ENCODE measurements at places on chromosomes 13 and 19.

DNA sequence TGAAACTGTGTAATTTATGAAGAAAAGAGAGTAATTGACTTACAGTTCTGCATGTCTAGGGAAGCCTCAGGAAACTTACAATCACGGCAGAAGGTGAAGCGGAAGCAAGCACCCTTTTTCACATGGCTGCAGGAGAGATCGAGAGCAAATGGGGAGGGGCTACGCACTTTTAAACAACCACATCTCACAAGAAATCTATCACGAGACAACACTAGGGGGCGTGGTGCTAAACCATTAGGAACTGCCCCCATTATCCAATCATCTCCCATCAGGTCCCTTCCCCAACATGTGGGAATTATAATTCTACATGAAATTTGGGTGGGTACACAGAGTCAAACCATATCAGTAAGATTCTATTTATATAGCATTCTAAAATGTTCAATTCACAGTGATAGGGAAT, 114.8 kb upstream of the TRPC4 start:
- no peak overlapping the region for H3K4me3 ChIP-seq
- no peaks in the 10 kb centered on the region for H3K27me3 ChIP-seq
- H3K36me3 ChIP-seq = no peaks in the 10 kb centered on the region

GRCh38 chr13:44053208-44053607, 173.5 kb downstream of the LACC1 start:
- peaks cover 2% of the 10 kb centered on the region for H3K4me1 ChIP-seq
- DNase-seq = no peak
- H3K4me3 ChIP-seq = no peak overlapping the region
- no peak overlapping the region for H3K27ac ChIP-seq
- H3K36me3 ChIP-seq = no peaks in the 10 kb centered on the region

GRCh38 chr13:89790696-89791095, 1556.8 kb upstream of the MIR17HG start:
- H3K4me3 ChIP-seq = no peak overlapping the region
- no peaks in the 10 kb centered on the region for H3K36me3 ChIP-seq
- no peaks in the 10 kb centered on the region for H3K27me3 ChIP-seq
- no peak for DNase-seq

- no peak overlapping the region for H3K27ac ChIP-seq
- H3K27me3 ChIP-seq = no peaks in the 10 kb centered on the region
- H3K4me3 ChIP-seq = no peak overlapping the region
- no peaks in the 10 kb centered on the region for H3K4me1 ChIP-seq
These were observed 48.5 kb downstream of the GNG7 start for GRCh38 chr19:2653710-2654707.

DNA sequence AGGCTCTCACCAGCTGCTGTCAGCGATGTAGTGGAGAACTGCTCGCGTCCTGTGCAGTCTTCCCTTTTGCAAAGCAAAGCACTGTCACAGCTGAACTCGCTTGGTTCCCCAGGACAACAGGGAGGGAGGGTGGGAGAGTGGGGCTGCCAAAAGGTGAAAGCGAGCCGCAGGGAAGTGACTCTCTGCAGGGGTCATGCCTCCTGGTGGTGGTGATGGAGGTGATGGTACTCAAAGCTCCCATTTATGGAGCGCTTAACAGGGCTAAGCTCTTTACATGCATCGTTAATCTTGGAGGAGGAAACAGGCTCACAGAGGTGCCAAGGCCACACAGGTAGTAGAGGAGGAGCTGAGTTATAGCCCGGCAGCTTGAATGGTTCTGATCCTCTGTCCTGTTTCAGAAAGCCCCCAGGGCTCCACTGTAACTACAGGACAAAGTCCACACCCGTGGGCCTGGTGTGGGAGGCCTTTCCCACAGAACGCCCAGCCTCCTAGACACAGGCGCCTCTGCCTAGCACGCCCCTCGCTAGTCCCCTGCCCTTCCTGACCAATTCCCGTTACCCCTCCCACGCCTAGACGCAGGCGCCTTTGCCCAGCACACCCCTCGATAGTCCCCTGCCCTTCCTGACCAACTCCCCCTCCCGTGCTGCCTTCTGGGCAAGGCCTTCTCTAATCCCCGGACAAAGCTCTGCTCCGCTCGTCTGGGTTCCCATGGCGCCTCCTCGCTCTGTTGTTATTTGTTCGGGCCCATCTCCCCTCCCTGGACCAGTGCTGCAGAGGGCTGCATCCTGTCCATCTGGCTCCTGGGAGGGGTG, 10.7 kb downstream of the PPP1R37 start:
- no peaks in the 10 kb centered on the region for H3K36me3 ChIP-seq
- H3K27me3 ChIP-seq = no peaks in the 10 kb centered on the region
- H3K27ac ChIP-seq = peak overlapping the region; percentile 82
- DNase-seq = no peak
- peak overlapping the region; percentile 74 for H3K4me3 ChIP-seq

DNA sequence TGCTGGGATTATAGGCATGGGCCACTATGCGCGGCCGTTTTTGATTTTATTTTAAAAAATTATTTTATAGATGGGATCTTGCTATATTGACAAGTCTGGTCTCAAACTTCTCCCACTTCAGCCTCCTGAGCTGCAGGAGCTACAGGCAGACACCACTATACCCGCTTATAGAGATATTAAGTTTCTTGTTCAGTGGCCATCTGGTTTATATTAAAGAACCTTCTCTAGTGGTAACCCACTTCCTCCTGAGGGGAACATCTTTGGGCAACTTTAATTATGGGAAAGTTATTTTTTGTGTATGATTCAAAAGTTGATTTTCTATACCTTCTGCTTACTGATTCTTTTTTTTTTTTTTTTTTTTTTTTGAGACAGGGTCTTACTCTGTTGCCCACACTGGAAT, 172.7 kb downstream of the KLF5 start:
- DNase-seq = no peak
- no peaks in the 10 kb centered on the region for H3K36me3 ChIP-seq
- no peak overlapping the region for H3K4me3 ChIP-seq
- peaks cover 2% of the 10 kb centered on the region for H3K27me3 ChIP-seq
- peaks cover 46% of the 10 kb centered on the region for H3K4me1 ChIP-seq

DNA sequence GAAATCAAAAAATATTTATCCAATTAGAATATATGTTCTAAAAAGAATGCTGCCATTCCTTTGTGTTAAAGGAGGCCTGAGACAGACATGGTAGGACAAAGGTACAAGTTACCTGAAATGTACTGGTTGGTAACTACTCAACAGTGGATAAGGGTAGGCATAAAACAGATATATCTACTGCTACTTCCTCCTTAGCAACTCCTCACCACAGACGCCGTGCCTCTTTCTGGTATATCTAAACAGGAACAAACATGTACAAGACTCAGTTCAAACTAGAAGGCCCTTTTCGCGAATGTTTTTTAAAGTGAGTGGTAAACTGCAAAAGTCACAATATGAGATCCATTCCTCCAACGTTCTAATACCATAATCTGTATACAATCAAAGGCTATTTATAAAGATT, 86.9 kb downstream of the TBC1D4 start:
- H3K36me3 ChIP-seq = peaks cover 5% of the 10 kb centered on the region
- H3K27me3 ChIP-seq = no peaks in the 10 kb centered on the region
- DNase-seq = no peak
- H3K4me3 ChIP-seq = no peak overlapping the region

DNA sequence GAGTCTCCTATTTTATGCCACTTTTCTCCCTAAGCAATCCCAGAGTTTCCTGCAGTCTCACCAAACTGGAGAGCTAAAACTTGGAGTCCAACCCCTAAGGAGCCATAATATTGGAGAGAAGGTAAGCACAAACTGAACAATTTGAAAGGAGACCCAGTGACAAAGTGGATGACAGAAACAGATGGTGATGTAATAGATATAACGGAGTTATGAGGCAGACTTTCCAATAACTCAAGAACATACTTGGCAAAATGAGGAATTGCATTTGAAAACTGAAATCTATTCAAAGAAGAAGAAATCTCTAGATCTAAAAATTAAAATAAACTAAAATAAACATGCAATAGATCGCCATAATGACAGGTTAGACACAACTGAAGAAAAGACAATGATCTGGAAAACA, 200.9 kb upstream of the MIR17HG start:
- H3K27ac ChIP-seq = no peak overlapping the region
- DNase-seq = no peak
- H3K27me3 ChIP-seq = peaks cover 6% of the 10 kb centered on the region
- H3K4me1 ChIP-seq = no peaks in the 10 kb centered on the region
- H3K4me3 ChIP-seq = no peak overlapping the region
- H3K36me3 ChIP-seq = no peaks in the 10 kb centered on the region

DNA sequence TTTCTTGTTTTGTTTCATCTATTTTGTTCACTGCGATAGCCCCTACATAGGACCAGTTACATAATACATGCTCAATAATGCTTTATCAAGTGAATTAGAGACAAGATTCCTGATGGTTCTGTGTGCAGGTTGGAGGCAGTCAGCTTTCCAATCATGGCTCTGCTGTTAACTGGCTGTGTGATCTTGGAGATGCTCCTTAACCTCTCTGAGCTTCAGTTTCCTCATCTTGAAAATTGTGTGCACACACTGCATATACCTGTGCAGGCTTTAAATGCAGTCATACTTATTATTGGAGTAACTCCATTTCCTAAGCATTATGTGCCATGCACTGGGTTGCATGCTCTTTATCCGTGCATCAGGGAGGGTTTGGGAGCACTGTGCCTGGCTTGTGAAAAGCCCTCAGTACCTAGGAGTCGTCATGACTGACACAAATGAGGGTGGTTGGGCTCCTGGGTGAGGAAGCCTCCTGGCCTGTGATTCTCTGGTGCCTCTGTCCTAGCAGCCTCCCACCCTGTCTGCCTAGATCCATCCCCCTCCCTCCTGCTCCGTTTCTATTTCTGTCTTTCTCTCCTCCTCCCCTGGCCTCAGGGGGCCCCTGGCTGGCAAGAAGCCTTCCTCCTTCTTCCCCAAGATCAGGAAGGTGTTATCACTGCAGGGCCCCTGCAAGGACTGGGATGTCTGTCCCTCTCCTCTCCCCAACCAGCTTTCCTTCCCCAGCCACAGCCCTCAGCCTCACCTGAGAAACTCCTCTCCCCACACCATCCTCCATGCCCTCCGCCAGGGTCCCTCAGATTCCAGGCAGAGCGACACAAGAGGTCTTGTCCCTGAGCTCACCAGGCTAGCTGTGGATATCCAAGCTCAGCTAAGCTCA, 8.7 kb downstream of the IFNL1 start:
- no peaks in the 10 kb centered on the region for H3K27me3 ChIP-seq
- no peaks in the 10 kb centered on the region for H3K36me3 ChIP-seq
- no peak for DNase-seq
- H3K4me3 ChIP-seq = no peak overlapping the region
- peaks cover 10% of the 10 kb centered on the region for H3K4me1 ChIP-seq

- H3K27ac ChIP-seq = no peak overlapping the region
- peaks cover 3% of the 10 kb centered on the region for H3K4me1 ChIP-seq
- H3K36me3 ChIP-seq = no peaks in the 10 kb centered on the region
These were observed 81.7 kb downstream of the TNFRSF19 start for GRCh38 chr13:23651887-23652286.

DNA sequence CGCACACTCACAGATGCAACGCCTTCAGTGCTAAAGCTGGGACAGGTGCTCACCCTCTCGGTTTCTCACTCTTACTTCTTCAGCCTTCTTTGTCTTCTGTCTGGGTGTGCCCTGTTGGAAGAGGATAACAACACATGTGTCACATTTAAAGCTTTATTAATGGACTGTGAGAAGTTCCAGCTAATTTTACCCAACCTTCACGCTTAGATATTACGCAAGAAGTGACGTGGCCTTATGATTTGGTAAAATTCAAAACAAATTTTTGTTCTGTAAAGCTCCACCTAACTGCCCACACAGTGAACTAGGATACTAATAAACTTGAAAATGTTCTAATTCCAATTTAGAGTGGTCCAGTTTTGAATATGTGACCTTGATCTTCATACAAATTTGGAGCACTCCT, 66.7 kb upstream of the LRCH1 start:
- DNase-seq = no peak
- no peak overlapping the region for H3K4me3 ChIP-seq
- H3K27ac ChIP-seq = no peak overlapping the region
- H3K36me3 ChIP-seq = no peaks in the 10 kb centered on the region
- H3K4me1 ChIP-seq = no peaks in the 10 kb centered on the region

- no peaks in the 10 kb centered on the region for H3K36me3 ChIP-seq
- H3K4me3 ChIP-seq = no peak overlapping the region
- no peak for DNase-seq
- peaks cover 5% of the 10 kb centered on the region for H3K4me1 ChIP-seq
- H3K27ac ChIP-seq = no peak overlapping the region
- peaks cover 1% of the 10 kb centered on the region for H3K27me3 ChIP-seq
These were observed 71.6 kb upstream of the HTR2A start for GRCh38 chr13:46968450-46968849.

DNA sequence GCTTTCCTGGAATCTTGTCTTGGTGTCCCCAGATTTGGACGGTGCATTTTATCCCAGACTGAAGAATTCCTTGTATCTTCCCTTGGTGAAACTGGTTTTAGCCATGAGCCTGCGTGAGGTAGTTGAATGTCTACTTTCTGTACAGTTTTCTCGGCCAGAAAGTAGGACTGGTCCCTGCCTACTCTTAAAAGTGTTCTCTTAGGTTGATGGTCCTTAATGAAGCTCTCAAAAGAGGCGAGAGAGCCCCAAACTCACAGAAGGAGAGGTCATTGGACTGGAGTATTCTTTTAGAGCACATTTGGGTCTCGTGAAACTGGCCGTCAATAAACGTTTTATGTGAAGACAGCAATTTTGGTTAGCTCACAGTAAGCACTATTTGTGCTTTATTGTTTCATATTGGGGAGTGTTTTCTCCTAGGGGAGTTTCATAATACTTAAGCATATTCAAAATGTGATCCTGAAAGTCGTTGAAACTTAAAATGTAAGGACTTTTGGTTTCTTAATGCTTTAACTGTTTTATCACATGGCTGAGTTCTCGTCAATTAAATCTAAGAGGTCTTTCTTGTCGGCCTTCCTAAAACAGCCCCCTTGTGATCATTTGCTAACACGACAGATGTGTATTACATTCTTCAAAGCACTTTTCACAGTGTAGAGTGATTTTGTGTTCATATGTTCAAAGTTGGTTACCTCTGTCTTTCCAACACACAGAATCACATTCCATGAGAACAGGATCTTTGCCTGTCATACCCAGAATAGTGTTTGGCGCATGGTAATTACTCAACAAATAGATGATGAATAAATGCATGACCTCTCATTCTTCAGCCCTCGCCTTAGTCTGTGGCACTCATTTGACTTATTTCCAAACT, 889 bp downstream of the GTF2F2 start:
- peaks cover 12% of the 10 kb centered on the region for H3K4me1 ChIP-seq
- no peak overlapping the region for H3K4me3 ChIP-seq

DNA sequence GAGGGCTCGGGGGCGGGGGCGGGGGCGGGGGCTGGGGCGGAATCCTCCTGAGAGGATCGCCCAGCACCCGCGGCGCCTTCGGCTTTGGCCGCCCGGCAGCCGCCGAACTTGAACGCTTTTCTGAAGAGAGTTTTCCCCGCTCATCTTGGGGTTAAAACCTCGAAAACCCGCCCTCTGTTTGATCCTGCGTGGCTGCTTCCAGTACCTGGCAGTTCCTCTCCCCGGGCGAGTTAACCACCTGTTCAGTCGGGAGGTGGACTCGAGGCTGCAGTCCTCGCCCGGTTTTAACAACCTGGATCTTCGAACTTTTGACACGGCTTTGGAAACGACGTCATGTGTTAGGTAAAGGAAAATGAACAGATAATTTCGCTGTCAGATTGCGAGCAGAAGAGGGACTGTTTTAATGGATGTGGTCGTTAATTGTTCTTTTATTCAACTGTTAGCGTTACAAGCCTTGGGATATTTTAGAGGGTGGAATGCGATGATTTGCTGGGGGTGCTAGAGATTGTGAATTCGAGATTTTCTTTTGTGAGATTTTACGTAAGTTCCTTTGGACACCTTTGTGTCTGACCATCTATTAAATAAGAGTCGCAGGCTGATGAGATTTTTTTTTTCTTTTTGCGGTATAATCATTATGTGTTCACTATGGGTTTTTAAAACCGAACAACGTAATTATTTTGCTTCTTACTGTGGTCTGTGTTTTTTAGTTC, 1.0 kb downstream of the FNDC3A start:
- H3K36me3 ChIP-seq = peaks cover 15% of the 10 kb centered on the region
- H3K4me1 ChIP-seq = peaks cover 50% of the 10 kb centered on the region
- peak overlapping the region; percentile 96 for H3K4me3 ChIP-seq
- H3K27ac ChIP-seq = peak overlapping the region; percentile 100
- H3K27me3 ChIP-seq = no peaks in the 10 kb centered on the region

Measured in naive thymus-derived CD8-positive, alpha-beta T cell (primary cell).